ENCODE measurements at places on chromosomes 3 and 15. TPM values are rescaled to one million over a fixed set of nuclear protein-coding genes. Genes with fewer than 3 reads are reported as not detected.

DNA sequence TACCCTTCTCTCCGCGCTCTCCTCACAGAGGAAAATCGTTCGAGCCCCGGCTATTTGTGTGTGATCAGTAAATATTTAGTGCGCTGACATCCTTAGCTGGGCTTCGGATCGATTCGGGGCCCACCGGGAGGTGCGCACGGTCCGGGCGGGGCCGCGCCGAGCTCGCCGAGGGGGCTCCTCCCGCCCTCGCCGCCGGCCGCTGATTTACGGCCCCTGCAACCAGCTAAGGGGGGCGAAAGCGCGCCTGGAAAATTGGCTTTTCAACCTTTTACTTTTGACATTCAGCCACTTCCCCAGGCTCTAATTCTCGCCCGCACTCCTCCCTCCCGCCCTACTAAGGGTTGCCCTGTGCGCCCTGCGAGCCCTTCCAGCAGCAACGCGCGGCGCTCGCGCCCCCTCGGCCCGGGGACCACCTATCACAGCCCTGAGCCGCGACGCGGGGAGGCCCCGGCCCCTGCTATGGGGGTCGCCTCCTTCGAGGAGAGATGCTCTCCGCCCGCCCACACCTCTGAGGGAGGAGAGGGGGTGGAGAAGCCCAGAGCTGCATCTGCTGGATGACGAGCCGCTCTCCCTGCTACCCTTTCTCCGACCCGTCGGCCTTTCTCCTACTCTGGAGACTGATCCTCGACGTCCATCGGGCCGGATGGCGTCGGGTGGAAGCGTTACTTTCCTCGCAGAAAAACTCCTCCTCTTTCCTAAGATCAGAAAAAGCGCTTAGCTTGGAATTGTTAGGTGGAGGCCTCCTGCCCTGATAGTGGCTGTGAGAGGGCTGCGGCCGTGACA is 7.8 kb upstream of the NR2F2 start:
- no peak for DNase-seq

DNA sequence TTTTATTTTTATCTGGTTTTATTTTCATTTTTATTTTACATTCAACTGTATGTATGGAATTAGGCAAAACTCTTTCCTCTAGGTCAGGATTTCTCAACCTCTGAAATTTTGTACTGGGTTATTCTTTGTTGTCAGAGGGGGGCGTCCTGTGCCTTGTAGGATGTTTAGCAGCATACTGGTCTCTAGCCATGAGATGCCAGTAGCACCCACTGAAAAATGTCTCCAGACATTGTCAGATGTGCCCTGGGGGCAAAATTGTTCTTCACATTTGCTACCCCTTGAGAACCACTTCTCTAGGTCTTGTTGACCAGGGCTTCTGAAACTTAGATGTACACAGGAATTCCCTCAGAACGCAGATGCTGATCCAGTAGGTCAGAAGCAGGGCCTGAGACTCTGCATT is 5.4 kb downstream of the CHRNA5 start:
- DNase-seq = no peak

DNA sequence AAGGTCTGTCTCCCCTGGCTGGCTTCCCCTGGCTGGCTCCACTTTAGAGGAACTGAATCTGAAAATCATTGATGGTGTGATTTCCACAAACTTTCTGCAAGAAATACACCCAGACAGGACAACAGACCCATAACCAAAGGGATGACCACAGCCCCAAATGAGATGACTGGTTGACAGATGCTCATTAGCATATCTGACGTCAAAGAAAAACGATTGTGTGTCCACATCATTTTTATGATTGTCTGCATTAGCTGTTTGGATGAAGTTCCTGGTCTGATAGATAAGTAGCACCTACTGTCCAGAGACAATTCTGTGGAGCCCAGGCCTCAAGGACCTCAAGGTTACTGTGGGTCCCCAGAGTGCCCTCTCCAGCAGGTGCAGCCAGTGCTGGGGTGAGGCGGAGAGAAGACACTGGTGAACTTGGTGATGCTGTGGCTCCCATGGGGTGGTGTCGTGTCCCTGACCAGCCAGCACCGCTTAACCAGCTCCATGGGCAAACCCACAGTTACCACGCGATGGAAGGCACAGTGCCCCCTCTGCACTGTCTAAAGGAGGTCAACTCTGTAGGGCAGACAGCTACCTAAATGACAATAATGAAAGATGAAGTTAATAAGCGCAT is 127.4 kb downstream of the NSMCE3 start:
- DNase-seq = no peak

DNA sequence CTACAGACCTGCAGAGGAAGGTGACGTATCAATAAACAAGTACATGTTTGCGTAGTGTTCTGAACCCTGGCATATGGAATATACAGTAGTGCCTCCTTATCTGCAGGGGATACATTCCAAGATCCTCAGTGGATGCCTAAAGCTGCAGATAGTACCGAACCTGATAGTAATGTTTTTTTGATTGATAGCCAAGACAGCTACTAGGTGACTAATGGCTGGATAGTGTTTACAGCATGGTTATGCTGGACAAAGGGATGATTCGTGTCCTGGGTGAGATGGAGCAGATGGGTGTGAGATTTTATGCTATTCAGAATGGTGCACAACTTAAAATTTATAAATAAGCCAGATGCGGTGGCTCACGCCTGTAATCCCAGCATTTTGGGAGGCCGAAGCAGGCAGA is 55.8 kb upstream of the IGF2BP2 start:
- DNase-seq = no peak

DNA sequence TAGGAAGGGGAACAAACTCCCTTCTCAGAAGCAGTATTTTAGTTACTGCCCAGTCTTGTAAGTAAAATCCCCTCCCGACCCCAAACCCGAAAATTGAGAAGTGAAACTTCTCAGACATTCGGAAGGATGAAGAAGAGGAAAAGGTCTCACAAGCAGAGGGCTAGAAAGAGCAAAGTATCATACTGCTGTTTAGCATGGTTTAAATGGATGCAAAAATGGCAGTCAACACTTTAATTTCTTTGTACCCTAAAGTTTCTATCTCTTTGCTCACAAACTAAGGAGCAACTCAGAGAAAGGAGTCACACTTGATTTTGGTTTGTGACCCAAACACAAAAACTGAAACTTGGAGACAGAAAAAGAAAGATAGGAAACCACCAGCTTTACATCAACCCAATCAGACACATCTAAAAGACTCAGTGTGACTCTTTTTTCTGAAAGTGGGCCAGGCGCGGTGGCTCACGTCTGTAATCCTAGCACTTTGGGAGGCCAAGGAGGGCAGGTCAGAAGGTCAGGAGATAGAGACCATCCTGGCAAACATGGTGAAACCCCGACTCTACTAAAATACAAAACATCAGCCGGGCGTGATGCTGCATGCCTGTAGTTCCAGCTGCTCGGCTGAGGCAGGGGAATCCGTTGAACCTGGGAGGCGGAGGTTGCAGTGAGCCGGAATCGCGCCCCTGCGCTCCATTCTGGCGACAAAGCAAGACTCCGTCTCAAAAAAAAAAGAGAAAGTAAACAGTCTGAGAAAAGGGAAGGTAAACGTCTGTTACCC is 63.2 kb upstream of the ATP11B start:
- no peak for DNase-seq

GRCh38 chr15:70535071-70535954 is 228.0 kb downstream of the UACA start:
- DNase-seq = no peak

GRCh38 chr3:196288141-196288460 is 575 bp upstream of the PCYT1A start:
- no peak for DNase-seq

- no peak for DNase-seq
Observed at GRCh38 chr3:96700322-96701315, 113.8 kb upstream of the EPHA6 start.

GRCh38 chr3:155605571-155605970 is 139.3 kb downstream of the PLCH1 start:
- no peak for DNase-seq

- DNase-seq = no peak
Observed at GRCh38 chr3:170560717-170561382, 25.0 kb downstream of the SLC7A14 start.

DNA sequence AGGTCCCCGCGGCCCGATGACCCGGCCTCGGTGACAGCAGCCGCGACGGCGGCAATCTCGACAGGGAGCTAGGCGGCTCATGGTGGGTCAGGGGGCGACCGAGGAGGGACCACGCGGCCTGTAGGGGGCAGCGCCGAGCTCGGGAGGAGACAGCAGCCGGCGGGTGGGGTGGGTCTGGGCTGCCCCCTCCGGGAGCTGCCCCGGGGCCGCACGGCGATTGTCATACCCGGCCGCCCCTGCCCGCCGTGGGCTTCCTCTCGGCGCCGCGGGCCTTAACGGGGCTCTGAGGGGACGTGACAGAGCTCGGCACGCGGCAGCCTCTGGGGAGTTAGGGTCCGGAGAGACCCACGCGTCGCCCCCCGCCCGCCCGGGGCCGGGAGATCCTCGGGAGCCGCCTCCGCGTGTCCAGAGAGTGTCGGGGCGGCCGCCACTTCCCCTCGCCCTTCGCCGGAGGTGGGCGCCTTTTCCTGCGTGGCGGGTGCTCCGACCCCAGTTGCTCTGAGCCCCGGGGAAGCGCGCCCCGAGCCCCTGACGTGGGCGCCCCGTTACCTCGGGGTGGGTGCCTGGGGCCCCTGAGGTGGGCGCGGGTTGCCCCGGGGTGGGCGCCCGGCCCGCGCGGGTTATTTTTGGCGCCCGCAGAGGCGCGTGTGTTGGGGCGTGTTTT is 539 bp upstream of the PLCL2 start:
- DNase-seq = no peak

DNA sequence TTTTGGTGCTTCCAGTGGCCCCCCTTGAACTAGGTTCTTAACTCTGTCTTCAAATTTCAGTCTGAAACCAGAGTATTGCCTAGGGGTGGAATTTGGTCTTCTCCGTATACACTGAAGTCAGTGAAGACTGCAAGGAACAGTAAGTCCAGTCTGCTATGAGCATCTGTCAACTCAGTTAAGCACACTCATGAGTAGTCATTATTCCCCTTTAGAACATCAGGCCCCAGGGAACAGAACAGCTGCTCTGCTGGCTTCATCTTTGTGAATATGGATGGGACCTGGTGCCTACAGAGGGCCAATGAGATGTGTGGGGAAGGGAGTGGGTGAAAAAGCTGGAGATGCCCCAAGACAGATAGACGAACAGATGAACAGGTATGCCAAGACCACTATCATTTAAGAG is 85.2 kb upstream of the PRR23C start:
- no peak for DNase-seq

GRCh38 chr3:115423170-115423569 is 200.1 kb upstream of the GAP43 start:
- DNase-seq = no peak

Gene KIF15
- 1.4 TPM for total RNA-seq

Gene LDHAL6B
- total RNA-seq = not detected

Gene BMF
- 7.7 TPM for total RNA-seq

Gene IMPG2
- total RNA-seq = 0.56 TPM

Gene LRRIQ4
- not detected for total RNA-seq
